ENCODE measurements at places on chromosomes 4 and X. TPM values are rescaled to one million over a fixed set of nuclear protein-coding genes. Genes with fewer than 3 reads are reported as not detected.

DNA sequence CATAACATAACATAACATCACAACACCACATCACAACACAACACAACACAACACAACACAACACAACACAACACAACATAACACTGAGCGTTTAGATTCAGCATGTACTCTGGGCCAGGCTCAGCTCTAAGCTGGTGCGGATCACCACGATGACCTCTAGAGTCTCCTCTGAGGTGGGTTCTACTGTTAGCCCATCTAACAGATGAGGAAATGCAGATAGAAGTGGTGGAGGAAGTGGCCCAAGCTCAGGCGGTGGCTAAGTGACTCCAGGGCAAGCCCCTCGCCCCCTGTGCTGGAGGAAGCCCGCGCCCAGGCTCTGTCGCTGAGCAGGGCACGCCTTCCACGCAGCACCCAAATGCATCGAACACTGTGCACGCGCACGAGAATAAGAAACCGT lies 45.3 kb upstream of the CDKN2AIP start:
- H3K27me3 ChIP-seq: peaks cover 44% of the 10 kb centered on the region
- DNase-seq: no peak
- peaks cover 1% of the 10 kb centered on the region for H3K36me3 ChIP-seq
- H3K4me1 ChIP-seq: peaks cover 23% of the 10 kb centered on the region

DNA sequence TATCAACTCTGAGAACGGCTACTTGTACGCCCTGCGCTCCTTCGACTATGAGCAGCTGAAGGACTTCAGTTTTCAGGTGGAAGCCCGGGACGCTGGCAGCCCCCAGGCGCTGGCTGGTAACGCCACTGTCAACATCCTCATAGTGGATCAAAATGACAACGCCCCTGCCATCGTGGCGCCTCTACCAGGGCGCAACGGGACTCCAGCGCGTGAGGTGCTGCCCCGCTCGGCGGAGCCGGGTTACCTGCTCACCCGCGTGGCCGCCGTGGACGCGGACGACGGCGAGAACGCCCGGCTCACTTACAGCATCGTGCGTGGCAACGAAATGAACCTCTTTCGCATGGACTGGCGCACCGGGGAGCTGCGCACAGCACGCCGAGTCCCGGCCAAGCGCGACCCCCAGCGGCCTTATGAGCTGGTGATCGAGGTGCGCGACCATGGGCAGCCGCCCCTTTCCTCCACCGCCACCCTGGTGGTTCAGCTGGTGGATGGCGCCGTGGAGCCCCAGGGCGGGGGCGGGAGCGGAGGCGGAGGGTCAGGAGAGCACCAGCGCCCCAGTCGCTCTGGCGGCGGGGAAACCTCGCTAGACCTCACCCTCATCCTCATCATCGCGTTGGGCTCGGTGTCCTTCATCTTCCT lies 2.7 kb downstream of the PCDH10 start:
- peaks cover 52% of the 10 kb centered on the region for H3K4me1 ChIP-seq
- peak overlapping the region; percentile 70 for H3K4me3 ChIP-seq
- H3K27me3 ChIP-seq: peaks cover 76% of the 10 kb centered on the region
- no peak overlapping the region for H3K27ac ChIP-seq
- peak; percentile 49 for DNase-seq

DNA sequence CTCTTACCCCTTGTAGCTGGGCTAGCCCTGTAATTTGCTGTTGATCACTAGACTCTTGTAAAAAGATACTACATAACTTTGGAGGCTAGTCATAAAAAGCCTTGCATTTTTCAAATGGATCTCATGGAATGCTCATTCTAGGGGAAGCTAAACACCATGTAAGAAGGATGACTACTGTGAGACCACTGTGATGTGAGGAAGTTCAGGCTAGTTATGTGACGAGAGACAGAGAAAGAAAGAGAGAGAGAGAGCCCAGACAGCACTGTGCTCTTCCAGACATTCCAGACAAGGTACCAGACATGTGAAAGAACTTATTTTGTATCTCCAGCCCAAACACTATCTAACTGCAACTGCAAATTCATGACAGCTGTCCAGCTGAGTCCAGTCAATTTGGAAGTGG lies 404.6 kb upstream of the PITX2 start:
- no peaks in the 10 kb centered on the region for H3K36me3 ChIP-seq
- no peak overlapping the region for H3K4me3 ChIP-seq

DNA sequence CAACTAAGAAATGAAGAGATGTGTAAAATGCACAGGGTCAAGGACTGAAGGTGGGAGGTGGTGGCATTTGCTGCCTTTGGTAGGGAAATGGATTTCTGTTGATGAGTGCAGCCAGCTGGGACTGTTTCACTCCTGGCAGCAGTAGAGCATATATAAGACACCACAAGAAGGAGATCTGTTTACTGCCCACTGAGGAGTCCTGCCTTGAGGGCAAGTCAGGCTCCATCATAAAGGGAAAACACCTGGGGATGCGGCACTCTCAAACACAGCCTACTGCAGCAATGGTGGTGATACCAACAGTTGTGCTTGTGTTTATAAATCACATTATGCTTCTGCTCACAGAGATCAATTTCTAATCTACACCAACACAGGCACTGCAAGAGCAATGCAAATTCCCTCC lies 222.1 kb downstream of the TACR3 start:
- H3K4me3 ChIP-seq: no peak overlapping the region
- H3K4me1 ChIP-seq: no peaks in the 10 kb centered on the region

DNA sequence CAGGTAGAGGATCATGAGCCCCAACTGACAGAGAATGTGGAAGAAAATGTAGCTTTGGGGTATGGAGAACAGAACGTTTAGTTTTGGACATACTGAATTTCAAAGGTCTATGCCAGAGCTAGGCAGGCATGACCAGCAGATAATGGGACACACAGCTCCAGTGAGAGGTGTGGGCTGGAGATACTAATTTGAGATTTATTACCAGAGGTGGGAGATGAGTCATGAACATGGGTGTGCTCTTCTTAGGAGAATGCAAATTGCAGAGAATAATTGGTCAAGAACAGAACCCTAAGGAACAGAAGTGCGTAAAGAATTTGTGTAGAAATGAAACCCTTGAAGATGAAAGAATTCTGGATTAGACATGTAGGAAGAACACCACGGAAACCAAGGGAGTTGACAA lies 125.2 kb downstream of the PACRGL start:
- H3K36me3 ChIP-seq: no peaks in the 10 kb centered on the region
- no peaks in the 10 kb centered on the region for H3K27me3 ChIP-seq
- no peaks in the 10 kb centered on the region for H3K4me1 ChIP-seq

Gene GABRE
- 2.6 TPM for total RNA-seq

Gene NDST3
- total RNA-seq: 2.0 TPM

Data from progenitor cell of endocrine pancreas (in vitro differentiated cells).